ENCODE measurements at places on chromosomes 6 and 20.

DNA sequence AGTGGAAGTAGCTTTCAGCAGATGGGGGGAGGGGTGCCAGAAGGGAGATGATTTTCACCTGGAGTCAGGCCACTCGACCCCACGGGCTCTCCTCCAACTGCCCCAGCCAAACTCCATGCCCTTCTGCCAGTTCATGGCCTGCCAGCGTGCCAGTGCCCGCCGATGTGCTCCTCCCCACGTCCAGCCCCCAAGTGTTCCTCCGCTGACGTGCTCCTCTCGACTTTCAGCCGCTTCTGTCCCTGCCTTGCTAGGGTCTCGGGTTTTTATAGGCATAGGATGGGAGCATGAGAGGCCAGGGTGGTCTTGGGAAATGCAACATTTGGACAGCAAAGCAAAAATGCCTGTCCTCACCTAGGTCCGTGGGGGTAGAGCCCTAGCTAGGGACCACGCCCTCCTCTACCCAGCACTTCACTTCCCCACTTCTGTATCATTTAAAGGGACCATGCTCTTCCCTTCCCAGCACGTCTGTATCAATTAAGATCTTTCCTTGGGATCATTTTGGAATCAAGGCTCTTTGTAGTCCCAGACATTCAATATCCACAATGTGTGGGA, 54.4 kb downstream of the PRND start:
- H3K27me3 ChIP-seq = no peaks in the 10 kb centered on the region
- DNase-seq = no peak
- no peak overlapping the region for H3K27ac ChIP-seq

- DNase-seq = no peak
- H3K27ac ChIP-seq = no peak overlapping the region
- peaks cover 4% of the 10 kb centered on the region for H3K36me3 ChIP-seq
- H3K4me1 ChIP-seq = peaks cover 8% of the 10 kb centered on the region
- no peak overlapping the region for H3K4me3 ChIP-seq
Measured at GRCh38 chr20:4887586-4887985, 113.7 kb downstream of the SLC23A2 start.

DNA sequence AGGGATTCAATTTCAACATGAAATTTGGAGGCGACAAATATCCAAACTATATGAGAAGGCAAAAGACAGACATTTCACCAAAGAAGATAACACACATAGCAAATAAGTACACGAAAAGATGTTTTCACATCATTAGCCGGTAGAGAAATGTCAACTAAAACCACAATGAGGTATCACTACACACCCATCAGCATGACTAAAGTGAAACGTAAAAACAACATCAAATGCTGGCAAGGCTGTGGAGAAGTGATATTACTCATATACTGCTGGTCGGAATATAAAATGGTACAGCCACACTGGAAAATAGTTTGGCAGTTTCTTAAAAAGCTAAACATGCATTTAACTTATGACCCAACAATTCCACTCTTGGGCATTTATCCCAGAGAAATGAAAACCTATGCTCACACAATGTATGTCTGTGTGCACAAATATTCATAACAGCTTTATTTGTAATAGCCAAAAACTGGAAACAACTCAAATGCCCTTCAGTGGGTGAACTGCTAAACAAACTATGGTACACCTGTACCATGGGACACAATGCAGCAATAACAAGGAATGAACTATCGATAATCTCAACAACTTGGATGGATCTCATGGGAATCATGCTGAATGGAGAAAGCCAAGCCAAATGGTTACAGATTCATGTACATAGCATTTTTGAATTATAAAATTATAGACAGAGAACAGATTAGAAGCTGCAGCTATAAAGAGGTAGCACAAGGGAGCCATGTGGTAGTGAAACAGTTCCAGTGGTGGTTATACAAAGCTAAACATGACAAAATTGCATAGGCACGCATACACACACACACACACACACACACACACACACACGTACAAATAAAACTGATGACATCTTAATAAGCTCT, 8.6 kb downstream of the ADAT2 start:
- H3K27me3 ChIP-seq = peaks cover 1% of the 10 kb centered on the region
- H3K36me3 ChIP-seq = no peaks in the 10 kb centered on the region
- DNase-seq = no peak
- no peak overlapping the region for H3K27ac ChIP-seq
- no peaks in the 10 kb centered on the region for H3K4me1 ChIP-seq
- H3K4me3 ChIP-seq = no peak overlapping the region

- DNase-seq = no peak
- no peak overlapping the region for H3K27ac ChIP-seq
- H3K36me3 ChIP-seq = no peaks in the 10 kb centered on the region
- H3K27me3 ChIP-seq = no peaks in the 10 kb centered on the region
- H3K4me1 ChIP-seq = peaks cover 17% of the 10 kb centered on the region
- no peak overlapping the region for H3K4me3 ChIP-seq
Measured at GRCh38 chr6:119129148-119129967, 50.9 kb upstream of the FAM184A start.

DNA sequence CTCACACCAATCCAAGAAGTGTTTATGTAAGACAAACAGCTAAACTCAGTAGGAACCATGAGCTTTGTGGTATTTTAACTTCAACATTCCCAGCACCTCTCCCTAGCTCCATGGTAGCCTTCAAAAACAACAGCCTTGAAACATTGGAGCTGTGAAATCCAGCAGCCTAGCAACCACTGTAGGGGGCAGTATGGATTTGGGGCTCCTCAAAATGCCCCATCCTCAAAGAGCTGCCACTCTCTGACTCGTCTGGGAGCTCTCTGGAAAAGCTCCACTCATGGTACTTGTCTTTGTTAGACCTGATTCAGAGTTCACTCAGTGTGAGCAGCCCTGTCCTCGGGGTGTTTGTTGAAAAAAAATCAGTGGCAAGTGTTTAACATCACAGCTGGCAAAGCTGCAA, 82.9 kb downstream of the KIF6 start:
- no peaks in the 10 kb centered on the region for H3K4me1 ChIP-seq
- DNase-seq = no peak

DNA sequence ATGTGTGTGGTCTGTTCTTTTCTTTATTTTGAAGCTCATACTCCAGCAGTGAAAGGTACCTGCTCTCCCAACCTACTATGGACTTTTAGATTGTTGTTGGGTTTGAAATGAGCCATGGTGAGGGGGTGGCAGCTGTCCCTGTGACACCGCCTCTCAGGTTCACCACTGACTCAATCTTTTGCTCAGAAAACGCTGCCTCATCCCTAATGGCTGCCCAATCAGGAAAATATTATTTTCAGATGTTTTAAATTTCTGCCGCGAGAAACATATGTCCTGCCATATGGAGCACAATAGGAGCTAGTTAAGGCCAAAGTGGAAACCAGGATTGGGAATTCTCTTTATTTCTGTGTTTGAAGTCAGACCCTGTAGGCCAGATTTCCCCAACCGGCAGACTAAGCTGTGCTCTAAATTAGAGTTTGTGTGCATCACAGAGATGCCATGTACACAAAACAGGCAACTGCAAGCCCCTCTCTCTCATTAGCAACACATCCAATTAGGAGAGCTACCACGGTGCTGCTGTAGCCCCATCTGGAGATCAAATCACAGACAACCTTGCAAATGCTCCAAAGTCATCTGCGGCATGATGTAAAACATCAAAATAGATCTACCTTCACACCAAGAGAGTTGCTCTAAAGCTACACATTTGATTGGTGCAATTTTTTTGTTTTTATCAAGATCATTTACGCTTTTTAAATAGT, 144.1 kb upstream of the BACH2 start:
- peak overlapping the region; percentile 57 for H3K4me3 ChIP-seq
- DNase-seq = no peak
- no peaks in the 10 kb centered on the region for H3K36me3 ChIP-seq
- H3K27ac ChIP-seq = peak overlapping the region; percentile 85
- peaks cover 50% of the 10 kb centered on the region for H3K4me1 ChIP-seq

DNA sequence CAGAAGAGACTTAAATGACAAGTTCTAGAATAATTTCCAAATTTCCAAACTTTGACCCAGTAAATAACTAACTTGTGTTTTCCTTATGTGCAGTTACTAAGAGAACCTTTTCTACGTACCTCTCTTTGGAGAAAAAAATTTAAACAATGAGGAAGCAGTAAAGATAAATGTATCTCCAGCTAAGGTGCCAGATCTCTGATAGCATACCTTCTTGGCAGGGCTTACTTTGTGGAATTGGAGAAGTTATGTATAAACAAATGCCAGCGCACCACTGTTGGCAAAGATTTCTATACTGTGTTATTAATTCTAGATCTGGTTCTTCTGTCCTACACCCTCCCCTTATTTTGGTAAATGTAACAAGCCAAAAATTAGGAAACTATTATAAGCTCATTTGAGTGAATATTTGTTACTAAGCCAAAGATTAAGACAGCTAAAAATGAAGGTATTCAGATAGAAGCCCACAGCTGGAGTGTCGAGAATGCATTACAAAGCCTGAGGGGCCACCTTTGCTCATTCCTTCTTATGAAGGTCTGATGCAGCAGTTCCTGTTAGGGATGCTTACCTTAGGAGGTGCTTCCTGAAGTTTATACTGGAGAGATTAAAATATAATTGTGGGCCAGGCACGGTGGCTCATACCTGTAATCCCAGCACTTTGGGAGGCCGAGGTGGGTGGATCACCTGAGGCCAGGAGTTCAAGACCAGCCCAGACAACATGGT, 373.1 kb upstream of the SOX4 start:
- no peaks in the 10 kb centered on the region for H3K4me1 ChIP-seq
- no peak overlapping the region for H3K4me3 ChIP-seq
- H3K36me3 ChIP-seq = no peaks in the 10 kb centered on the region
- no peaks in the 10 kb centered on the region for H3K27me3 ChIP-seq
- no peak overlapping the region for H3K27ac ChIP-seq

- H3K4me1 ChIP-seq = no peaks in the 10 kb centered on the region
- no peaks in the 10 kb centered on the region for H3K27me3 ChIP-seq
- H3K36me3 ChIP-seq = no peaks in the 10 kb centered on the region
Measured at GRCh38 chr6:134551245-134551960, 233.5 kb upstream of the SGK1 start.

GRCh38 chr6:35092362-35093117, 48.6 kb downstream of the TCP11 start:
- no peak overlapping the region for H3K4me3 ChIP-seq
- H3K27me3 ChIP-seq = peaks cover 4% of the 10 kb centered on the region
- peak overlapping the region; percentile 8 for H3K27ac ChIP-seq
- H3K4me1 ChIP-seq = peaks cover 39% of the 10 kb centered on the region
- DNase-seq = no peak

- peak overlapping the region; percentile 80 for H3K27ac ChIP-seq
- peaks cover 4% of the 10 kb centered on the region for H3K27me3 ChIP-seq
- H3K36me3 ChIP-seq = no peaks in the 10 kb centered on the region
- H3K4me1 ChIP-seq = peaks cover 24% of the 10 kb centered on the region
- peak; percentile 64 for DNase-seq
- peak overlapping the region; percentile 96 for H3K4me3 ChIP-seq
Measured at GRCh38 chr6:44126320-44127149, 717 bp downstream of the MRPL14 start.

DNA sequence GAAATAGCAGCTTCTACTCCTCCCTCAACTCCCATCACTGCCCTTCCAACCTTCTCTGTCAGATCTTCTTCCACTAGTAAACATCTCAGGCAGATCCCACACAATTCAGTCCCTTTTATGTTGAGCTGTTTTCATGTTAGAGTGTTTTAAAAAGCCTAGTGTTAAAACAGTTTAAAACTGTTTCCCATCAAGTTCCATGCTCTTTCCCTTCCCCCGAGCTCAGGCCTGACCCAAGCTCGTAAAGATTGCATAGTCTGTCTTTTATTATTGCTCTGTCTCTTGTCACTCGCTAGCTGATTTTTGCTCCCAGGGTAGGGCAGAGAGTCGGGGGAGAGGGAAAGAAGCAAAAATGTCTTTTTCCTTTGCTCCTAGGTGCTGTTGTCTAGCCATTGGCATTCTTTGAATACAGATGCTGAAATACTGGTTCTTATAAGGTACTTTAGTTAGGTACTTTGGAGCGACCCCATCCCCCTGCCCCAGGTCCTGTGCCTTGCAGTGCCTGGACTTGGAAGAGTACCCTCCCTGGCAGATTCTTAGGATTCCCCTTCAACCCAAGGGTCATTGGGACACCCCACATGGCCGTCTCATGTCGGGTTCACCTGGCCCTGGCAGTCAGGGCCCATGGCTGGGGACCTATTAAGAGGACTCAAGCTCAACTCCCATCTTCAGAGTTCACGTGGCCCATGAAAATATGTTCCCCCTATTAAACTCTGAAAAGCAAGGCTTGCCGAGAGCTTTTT, 101.2 kb upstream of the ARMC2 start:
- peaks cover 14% of the 10 kb centered on the region for H3K4me1 ChIP-seq
- H3K36me3 ChIP-seq = no peaks in the 10 kb centered on the region
- H3K4me3 ChIP-seq = no peak overlapping the region
- peaks cover 7% of the 10 kb centered on the region for H3K27me3 ChIP-seq
- no peak overlapping the region for H3K27ac ChIP-seq
